ENCODE measurements at places on chromosomes 2 and 18. TPM values are rescaled to one million over a fixed set of nuclear protein-coding genes. Genes with fewer than 3 reads are reported as not detected.

GRCh38 chr2:159052157-159052601, 83.7 kb downstream of the TANC1 start:
- DNase-seq: no peak

DNA sequence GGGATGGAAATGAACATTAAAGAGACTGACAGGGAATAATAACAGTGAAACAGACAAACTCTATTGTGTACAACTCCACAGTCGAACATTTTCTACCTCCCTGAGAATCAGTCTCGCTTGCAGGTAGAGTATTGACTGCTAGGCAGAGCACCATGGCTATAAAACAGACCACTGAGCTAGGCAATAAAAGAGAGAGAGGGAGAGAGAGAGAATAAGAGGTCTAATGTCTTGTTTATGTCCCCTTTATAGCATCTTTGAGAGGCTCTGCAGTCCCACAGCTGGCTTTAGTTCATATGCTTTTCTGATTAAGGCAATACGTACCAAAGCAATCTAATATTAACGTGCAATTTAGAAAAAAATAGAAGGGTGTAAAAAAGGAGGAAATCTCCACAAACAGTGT, 652.6 kb downstream of the NRXN1 start:
- DNase-seq: no peak

GRCh38 chr2:56314796-56315195, 131.0 kb downstream of the CCDC85A start:
- DNase-seq: no peak

- no peak for DNase-seq
Observed at GRCh38 chr2:84942964-84943421, 28.0 kb upstream of the KCMF1 start.

DNA sequence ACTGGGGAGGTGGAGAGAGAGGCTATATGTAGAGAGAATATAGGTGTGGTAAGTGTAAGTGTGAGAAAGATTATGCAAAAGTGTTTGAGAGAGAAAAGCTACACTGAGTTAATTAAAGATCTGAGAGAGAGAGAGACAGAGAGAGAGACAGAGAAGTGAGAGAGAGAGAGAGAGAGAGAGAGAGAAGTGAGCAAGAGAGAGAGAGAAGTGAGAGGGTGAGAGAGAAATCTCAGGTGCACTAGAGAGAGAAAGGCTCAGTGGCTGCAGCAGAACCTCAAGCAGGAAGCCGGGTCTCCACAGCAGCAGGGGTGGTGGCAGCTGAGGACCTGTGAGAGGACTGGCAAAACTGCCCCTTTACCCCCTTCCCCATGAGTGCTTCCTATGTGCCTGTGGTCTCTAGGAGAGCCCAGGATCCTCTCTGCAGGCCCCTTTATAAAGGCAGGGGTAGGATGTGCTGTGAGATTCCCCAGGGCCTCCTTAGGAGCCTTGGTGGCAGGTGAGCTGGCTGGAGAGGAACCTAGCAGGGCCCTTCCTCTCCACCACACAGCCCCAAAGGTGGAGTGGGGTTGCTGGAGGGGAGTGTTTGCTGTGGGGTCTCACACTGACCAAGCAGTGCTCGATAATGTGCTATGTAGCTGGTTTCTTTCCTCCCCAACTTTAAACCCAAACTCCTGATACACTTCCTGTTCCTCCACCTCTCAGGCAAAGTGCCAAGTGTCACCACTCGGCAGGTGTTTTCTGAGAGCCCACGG, 52.6 kb downstream of the SLC4A5 start:
- DNase-seq: no peak

DNA sequence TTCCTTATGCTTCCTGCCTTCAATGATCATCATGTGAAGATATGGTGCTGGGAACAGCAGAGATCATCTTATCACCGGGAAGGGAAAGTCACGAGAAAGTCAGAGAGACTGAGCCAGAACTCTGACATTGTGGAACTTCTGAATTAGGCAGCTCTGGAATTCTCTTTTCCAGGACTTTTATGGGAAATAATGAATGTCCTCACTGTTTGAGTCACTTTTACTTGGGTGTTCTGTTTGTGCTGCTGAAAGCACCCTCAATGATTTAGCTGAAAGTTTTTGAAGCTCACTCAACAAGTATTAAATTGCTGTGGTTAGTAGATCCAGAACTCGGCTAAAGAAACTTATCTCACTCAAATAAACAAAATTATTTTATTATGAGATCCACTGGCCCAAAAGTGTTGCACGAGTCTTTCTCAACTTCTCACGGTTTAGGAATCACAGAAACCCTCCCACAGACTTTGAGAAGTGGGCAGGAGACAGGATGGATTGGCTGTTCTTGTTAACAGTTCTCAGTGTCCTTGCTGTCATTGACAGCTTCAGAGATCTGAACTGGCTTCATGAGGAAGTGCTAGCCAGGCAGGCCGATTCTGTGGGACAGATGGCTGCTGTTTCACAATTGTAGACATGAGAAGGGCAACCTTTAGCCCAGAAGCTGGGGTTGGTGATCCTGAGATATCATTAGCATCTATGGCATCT, 26.4 kb upstream of the ATRAID start:
- no peak for DNase-seq

DNA sequence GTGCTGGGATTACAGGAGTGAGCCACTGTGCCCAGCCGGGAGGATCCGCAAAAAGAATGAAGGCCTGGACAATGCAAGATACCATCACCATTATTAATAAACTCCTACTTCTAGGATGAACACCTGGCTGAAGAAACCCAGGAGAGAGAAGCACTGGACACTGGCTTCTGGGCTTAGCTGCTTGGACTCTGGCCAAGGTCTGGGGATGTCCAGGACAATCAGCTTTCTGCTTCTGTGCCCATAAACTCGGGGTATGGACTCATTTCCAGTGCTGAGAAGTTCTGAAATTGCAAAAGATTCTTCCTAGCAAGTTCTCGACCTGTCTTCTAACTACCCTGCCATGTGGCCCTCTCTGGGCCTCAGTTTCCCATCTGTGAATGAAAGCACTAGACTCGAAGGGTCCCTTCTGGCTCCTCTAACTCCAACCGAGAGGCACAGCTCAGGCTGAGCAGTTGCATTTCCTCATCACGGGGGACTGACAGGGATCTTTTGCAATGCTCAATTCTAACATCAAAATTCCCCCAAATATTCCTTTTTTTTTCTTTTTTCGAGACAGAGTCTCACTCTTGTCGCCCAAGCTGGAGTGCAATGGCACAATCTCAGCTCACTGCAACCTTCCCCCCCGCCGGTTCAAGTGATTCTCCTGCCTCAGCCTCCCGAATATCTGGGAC, 2.4 kb upstream of the SH2D6 start:
- no peak for DNase-seq

DNA sequence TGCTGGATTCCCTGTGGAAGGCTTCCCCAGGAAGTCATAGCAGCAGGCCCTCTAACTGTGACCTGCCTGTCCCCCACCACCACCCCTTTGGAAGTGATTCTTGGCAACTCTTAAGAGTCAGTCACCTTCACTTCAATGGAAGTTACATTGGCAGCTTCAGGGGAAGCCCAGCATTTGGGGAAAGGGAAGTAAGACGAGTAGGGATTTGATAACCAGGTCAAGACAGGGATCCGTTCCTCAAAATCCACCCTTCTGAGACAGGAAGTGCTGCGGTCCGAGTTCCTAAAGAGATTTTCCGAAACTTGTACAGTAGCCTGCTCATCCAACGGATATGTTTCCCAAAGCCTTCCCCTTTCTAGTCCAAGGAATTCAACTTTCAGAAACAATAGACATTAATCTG, 54.2 kb downstream of the MRPL35 start:
- DNase-seq: no peak

DNA sequence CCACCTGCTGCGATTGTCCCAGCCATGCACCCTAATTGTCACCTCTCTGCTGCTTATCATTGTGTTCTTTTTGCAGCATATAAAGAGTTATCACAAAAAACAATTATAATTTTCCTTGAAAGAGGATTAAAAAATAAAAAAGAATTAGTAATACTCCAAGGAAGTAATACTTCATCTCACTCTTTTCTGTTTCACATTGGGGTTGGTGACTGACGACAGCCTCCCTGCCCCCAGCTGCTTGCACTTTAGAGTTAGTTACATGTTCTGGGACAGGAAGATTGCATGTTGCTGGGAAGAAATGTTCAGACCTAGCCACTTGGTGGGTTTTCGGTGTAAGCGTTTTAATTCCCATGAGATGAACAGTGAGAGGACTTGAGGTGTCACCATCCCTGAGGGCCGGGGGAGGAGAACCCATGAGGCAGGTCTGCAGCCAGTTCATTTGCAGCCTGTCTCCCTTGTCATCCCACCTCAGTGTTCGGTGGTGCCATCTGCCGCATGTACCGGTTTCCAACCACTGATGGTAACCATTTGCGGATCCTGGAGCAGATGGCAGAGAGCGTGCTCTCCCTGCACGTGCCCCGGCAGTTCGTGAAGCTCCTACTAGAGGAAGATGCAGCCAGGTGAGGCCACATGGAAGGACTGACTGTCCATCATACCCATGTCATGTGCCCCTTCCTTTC, 69.1 kb downstream of the COA5 start:
- no peak for DNase-seq

DNA sequence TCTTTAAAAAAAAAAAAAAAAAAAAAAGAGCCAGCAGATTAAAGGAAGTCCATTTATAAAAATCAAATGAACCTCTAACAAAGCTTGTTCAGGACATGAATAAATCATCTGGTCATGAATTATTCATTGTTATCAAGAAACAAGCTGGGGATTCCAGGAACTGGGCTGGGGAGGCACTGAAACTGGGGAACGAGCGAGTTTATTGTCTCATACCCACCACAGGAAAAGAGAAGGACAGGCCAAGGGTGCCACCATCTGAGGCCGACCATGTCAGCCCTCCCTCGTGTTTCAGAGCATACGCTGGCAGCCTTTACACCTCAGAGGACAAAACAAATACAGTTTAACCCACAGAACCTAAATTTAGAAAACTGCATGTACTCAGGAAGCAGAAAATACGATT, 164.2 kb downstream of the VWC2L start:
- DNase-seq: no peak

DNA sequence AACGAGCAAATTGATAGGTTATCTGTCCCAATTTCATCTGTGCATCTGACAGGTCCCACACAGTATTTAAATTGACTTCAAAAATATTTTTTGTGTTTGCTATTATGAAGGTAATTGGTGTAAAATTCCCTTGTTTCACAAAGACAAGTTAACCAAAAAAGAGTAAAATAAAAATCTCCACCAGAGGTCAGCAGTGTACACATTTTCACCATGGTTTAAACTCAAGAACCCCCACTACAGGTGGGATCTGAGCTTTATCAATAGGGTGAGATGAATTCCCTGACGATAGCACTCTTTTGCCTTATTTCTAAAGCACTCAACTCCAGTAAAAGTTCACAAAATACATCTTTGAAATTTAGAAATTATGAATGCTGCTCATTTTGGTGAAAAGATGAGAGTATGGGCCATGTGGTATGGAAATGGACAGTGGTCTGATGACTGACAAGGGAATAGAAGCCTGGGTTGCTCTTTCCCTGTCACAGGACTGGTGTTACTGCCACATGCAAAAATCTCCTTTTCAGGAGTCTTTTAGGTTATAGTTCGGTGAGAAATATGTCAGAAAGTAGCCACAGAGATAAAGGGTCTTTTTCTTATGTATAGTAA, 68.0 kb downstream of the SERPINB8 start:
- no peak for DNase-seq

DNA sequence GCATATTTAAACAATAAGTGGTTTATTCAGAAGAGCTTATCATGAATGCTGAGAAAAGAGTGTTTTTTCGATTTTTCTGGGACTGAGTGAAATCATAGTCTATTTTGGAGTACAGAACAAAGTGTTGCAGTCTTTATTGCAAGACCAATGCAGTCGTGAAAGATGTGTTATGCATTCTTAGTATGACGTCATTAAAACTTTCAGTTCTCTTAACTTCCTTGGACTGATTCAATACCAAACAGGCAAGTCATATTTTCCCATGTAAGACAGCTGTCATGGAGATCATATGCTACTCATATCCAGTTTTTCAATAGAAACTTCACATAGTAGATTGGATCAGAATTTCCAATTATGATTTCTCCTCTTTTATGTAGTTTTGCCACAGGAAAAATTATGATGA, 92.6 kb downstream of the RIT2 start:
- no peak for DNase-seq

DNA sequence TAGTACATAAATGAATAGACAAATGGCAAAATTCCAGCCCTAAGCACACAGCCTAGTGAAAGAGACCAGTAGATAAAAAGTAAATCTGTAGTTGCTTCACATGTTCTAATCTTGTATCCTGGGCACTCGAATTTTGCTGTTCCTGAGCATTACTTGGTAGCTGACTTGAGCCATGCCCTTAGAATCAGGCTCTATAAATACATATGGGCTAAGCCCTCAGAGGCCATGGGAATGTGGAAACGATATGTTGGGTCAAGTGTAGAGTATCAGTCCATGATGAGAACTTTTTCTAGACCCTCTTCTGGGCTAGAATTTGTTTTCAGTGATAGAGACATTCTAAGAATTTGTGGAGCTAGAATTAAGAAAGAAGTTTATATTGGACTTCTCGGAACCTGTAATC, 21.9 kb downstream of the ELAC1 start:
- DNase-seq: no peak

GRCh38 chr2:18559531-18560030, 872 bp downstream of the RDH14 start:
- no peak for DNase-seq

DNA sequence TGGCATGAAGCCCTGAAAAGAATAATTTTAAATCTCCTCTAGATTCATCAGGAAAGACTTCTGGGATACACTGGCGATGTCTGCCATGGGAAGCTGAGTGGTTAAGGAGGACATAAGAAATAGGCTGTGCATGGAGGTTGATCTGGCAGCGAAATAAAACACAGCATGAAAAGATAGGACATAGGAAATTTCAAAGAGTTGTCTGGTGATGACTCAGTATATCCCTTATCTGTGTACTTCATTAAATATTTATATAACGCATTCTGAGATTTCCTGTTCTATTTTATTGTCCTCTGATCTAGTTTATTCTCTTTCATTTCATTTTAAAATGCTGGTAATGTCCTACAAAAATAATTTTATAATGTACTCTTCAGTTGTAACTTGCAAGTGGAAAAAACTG, 1337.3 kb upstream of the DDX18 start:
- no peak for DNase-seq

MAP2 gene
- polyA plus RNA-seq: 7.2 TPM

All from H1 (cell line).